Stimulated activated CD4-positive, alpha-beta T cell treated with anti-CD3 and anti-CD28 coated beads, Interleukin-12 subunit alpha, Interleukin-12 subunit beta, amount 100 ng/mL, for 24 hours (primary cell): ENCODE measurements at places on chromosomes 6 and 20.

GRCh38 chr6:119257726-119258125 is 91.8 kb downstream of the MAN1A1 start:
- DNase-seq, result no peak

GRCh38 chr6:74587386-74587785 is 618.5 kb downstream of the COL12A1 start:
- DNase-seq, result no peak

- DNase-seq, result no peak
These were observed 91.5 kb upstream of the E2F3 start for GRCh38 chr6:20310185-20310584.

- no peak for DNase-seq
These were observed 427.1 kb downstream of the CD83 start for GRCh38 chr6:14544666-14545065.

DNA sequence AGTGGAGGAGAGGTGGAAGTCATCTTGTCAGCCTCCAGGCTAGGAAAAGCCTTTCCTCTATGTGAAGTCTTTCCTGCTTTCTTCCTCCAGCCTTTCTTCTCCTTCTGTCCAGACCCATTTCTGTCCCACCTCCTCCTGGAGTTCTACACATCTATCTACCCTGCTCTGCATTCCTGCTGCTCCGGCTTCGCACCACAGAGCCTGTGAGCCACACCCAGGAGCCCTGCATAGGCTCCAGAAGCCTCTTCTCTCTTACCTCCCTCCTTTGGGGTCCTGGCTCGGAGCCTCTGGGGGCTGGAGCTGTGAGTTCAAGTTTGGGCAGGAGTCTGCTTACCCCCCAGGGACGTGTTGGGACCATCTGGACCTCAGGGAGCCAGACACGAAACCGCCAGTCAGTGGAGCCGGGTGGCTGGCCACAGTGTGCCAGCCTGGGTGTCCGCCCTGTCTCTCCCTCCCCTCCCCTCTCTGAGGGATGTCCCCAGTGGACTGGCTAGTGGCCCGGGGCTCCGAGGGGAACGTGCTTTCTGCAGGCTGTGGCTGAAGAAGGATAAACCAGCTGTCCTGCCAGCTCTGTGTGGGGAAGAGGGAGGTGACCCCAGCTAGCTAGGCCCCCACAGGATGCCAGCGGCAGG is 99.2 kb downstream of the VEGFA start:
- DNase-seq, result no peak

DNA sequence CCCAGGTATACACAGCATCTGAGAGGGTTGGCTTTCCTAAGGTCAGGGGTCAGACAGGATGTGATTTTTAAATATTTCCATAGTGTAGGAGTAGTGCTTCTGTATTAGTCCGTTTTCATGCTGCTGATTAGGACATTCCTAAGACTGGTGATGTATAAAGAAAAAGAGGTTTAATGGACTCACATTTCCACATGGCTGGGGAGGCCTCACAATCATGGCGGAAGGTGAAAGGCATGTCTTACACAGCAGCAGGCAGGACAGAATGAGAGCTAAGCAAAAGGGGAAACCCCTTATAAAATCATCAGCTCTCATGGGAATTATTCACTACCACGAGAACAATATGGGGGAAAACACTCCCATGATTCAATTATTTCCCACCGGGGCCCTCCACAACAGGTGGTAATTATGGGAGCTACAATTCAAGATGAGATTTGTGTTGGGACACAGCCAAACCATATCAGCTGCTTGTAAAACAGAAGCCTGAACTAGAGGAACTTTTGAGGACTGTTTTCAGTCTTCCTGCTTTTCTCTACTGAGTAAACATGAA is 91.0 kb upstream of the MEI4 start:
- DNase-seq, result no peak

DNA sequence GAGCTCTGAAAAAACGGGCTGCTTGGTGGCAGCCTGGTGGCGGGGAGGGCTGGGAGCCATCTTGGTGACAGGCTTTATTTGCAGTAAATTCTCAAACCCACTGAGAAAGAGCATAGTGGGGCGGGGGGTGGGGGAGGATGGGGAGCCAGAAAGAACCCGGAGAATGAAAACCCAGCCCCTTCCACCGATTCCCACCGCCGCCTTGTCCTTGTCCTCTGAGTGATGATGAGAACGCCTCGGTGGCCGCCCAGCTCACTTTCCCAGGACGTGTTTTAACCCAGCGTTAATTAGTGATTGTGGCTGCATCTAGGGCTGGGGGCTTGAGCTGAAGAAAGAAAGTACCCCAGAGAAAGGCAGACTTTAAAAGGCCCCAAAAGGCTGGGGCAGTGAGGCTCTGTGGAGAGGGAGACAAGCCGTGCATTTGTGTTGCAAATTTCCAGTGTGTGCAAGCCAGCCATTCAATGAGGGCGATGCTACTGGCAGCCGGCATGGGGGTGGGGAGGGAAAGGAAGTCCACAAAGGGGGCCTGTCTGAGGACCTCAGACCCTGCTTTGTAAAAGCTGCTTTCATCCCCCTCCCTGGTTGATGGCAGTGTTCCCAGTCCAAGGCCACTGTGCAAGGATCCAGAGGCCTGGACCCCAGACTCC is 6.2 kb upstream of the GHRH start:
- DNase-seq, result no peak

DNA sequence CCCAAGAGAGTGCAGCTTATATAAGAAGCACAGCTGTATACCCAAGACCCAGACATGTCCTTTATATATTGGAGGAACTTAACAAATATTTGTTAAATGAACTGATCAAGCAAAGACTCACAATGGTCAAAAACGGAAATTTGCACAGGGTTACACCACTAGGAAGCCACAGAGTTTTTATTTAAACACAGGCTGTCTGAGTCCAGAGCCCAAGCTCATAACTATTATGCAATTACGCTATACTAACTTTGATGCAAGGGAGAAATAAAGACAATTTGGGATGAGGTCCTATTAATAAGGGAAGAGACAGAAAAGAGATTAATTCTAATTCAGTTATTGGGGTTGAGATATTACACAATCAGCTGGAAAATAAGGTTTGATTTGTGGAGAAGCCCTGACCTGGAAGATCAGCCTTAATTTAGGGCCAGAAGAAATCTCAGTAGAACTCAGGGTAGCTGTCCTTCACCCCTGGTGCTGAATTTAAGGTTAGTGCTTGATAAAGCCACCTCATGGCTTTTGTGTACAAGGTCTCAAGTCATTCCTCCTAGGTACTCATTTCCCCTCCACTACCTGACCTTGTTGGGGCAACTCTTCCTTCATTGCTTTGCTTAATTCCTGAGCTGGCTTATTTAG is 10.5 kb upstream of the ZNF334 start:
- no peak for DNase-seq
